ENCODE measurements at places on chromosomes 2 and 18. TPM values are rescaled to one million over a fixed set of nuclear protein-coding genes. Genes with fewer than 3 reads are reported as not detected.

DNA sequence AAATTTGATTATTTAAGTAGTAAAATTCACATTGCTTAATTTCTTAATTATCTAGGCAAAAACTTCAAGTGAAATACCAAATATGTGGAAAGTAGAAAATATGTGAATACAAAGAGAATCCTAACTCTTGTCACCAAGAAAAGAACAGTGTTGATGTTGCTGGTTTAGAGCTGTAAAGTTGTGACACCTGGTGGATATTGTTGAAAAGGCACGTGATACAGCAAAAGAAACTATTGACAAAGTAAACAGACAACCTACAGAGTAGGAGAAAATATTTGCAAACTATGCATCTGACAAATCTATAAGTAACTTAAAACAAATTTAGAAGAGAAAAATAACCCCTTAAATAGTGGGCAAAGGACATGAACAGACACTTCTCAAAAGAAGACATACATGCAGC, 25.6 kb upstream of the ZC3H15 start:
- peak; percentile 26 for DNase-seq

DNA sequence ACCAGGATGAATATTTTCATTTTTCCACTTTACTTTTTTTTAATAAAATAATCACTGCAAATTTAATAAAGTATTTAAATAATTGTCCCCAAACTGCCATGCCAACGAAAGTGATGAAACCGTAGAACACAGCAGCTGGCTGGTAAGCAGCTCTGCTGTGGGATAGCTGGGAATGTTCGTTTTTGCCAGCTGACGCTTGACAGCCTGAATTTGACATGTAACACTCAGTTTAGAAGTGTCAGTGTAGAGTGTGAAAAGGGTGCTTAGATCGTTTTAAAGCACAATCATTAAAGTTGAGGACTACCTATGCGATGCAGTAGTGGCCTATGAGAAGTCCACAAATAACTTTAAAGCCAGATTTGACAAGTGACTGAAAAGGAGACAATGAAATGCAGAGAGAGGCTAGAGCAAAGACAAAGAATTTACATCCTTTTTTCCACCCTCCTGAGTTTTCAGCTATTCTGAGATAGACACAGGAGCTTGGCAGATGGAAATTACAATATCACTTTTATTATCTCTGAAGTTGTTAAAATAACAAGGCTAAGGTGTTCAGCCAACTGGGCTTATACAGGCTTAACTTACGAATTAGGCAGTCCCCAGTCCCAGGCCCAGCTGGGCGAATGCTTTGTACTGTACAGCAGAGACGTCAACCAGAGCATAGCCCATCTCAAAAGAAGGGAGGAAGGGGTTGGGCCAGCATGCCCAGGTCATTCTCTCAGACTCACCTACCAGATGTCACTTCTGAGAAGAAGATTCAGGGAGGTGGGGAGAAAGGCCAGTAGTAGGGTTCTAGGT, 31.9 kb upstream of the SLC1A4 start:
- no peak for DNase-seq

DNA sequence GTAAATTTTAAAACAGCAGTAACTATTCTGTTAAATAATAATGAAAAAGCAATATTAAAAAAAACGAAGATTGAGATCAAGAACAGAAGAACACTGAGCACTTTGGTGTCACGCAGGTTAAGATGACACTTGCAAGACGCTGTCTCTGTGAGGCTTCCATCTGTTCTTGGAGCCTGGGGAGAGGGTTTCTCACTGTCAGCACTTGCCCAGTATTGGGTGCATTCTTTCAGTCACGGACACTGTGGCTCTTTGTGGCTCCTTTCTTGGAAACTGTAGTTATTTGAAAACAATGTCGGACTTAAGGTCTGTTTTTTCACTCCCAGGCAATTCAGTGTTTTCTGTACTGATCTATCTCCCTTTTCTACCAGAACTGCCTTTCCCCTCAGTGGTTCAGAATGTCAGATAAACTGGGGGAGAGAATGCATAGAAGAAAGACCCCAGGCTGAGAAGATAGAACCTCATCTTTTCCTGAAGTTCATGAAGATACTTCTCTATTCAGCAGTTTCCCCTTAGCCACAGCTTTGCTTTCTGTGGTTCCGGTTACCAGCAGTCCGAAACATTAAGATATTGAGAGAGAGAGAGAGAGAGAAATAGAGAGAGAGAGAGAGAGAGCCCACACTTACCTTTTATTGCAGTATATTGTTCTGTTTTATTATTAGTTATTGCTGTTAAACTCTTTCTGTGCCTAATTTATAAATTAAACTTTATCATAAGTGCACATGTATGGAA, 283.3 kb downstream of the DCDC2C start:
- DNase-seq = no peak

BUB1 gene
- 85.4 TPM for total RNA-seq
